CD4-positive, alpha-beta memory T cell (primary cell): ENCODE measurements at places on chromosomes 5 and 9. TPM values are rescaled to one million over a fixed set of nuclear protein-coding genes. Genes with fewer than 3 reads are reported as not detected.

- no peaks in the 10 kb centered on the region for H3K36me3 ChIP-seq
- DNase-seq = no peak
- H3K27me3 ChIP-seq = no peaks in the 10 kb centered on the region
- no peaks in the 10 kb centered on the region for H3K4me1 ChIP-seq
- H3K4me3 ChIP-seq = no peak overlapping the region
- no peak overlapping the region for H3K27ac ChIP-seq
These were observed 13.8 kb upstream of the COL15A1 start for GRCh38 chr9:98929895-98930341.

GRCh38 chr9:130301483-130302286, 36.1 kb downstream of the HMCN2 start:
- H3K4me1 ChIP-seq = no peaks in the 10 kb centered on the region
- H3K36me3 ChIP-seq = no peaks in the 10 kb centered on the region
- H3K27me3 ChIP-seq = peaks cover 3% of the 10 kb centered on the region
- H3K4me3 ChIP-seq = no peak overlapping the region
- no peak for DNase-seq

DNA sequence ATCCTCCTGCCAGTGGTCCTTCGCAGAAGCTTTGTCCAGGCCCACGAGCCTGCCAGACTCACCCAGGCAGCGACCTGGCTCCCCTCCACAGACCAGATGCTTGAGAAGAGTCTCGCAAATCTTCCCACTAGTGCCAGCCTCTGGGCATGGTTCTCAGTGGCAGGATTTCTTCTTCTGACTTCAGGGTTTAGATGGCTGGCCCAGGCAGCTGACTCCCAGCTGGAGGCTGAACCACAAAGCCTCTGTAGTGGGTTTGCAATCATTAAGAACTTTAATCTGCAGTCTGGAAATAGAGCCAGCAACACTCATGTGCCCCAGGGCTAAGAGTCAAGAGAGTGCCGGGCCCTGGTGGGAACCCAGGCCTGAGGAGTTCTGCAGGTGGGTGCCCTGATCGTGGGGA, 90.6 kb upstream of the ICE1 start:
- no peak overlapping the region for H3K27ac ChIP-seq
- DNase-seq = no peak
- no peaks in the 10 kb centered on the region for H3K36me3 ChIP-seq
- H3K4me1 ChIP-seq = no peaks in the 10 kb centered on the region
- H3K27me3 ChIP-seq = no peaks in the 10 kb centered on the region
- H3K4me3 ChIP-seq = no peak overlapping the region

GRCh38 chr9:31243386-31243785, 1141.1 kb upstream of the ACO1 start:
- DNase-seq = no peak
- no peaks in the 10 kb centered on the region for H3K27me3 ChIP-seq
- H3K27ac ChIP-seq = no peak overlapping the region
- H3K4me1 ChIP-seq = no peaks in the 10 kb centered on the region
- no peaks in the 10 kb centered on the region for H3K36me3 ChIP-seq

DNA sequence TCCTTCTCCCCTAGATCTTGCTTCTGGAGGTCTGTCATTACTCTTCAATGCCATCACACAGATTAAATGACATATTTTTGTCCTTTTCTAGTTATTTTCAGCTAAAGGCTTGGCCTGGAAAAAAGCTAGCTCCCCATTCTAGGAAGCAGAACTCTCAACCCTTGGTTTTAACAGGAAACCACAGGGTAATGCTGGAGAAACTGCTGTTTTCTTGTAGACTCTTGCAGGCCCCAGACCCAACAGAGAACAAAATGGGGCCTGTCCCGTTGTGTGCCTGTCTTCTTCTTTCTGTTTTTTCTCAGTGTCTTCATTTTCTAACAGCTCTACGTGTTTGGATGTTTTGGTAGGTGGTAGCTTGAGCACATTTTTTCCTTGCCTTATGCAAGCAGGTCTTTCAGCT, 21.5 kb downstream of the DCANP1 start:
- H3K4me3 ChIP-seq = no peak overlapping the region
- H3K36me3 ChIP-seq = no peaks in the 10 kb centered on the region
- H3K27ac ChIP-seq = no peak overlapping the region
- peaks cover 6% of the 10 kb centered on the region for H3K27me3 ChIP-seq

- no peak for DNase-seq
- no peaks in the 10 kb centered on the region for H3K27me3 ChIP-seq
- peaks cover 11% of the 10 kb centered on the region for H3K4me1 ChIP-seq
- H3K4me3 ChIP-seq = no peak overlapping the region
- H3K27ac ChIP-seq = no peak overlapping the region
- H3K36me3 ChIP-seq = no peaks in the 10 kb centered on the region
These were observed 4.9 kb upstream of the SH3PXD2B start for GRCh38 chr5:172458976-172459782.

DNA sequence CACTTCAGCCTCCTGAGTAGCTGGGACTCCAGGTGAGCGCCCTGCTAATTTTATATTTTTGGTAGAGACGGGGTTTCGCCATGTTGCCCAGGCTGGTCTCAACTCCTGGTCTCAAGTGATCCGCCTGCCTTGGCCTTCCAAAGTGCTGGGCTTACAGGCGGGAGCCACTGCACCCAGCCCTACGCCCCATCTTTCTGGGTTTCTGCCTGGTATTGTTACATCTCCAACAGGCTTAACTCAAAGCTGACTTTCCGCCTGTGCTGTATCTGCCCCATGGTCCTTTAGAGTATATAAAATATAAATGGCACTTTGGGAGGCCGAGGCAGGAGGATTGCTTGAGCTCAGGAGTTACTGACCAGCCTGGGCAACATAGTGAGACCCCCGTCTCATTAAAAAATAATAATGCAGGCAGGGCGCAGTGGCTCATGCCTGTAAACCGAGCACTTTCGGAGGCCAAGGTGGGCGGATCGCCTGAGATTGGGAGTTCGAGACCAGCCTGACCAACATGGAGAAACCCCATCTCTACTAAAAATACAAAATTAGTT, 36.5 kb upstream of the GLDC start:
- peak overlapping the region; percentile 91 for H3K4me3 ChIP-seq
- H3K27ac ChIP-seq = peak overlapping the region; percentile 82
- H3K27me3 ChIP-seq = no peaks in the 10 kb centered on the region
- DNase-seq = no peak
- H3K36me3 ChIP-seq = no peaks in the 10 kb centered on the region
- H3K4me1 ChIP-seq = peaks cover 23% of the 10 kb centered on the region

DNA sequence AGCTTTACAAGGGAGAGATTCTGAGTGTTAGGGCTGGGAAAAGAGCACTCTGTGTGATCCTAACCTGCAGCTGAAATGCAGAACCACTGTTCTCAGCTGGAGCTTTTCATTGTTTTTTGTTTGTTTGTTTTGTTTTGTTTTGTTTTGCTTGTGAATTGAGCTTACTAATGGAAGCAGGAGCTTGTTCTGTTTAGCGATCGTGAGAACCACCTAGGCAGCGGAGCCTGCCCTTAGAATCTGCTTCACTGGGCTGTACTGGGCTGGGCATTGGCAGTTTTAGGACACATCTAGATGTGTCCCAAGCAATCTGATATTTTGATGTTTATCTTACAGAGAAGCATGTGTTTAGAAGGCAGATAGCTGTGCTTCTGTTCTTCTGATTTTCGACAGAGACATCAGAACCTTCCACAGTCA, 14.3 kb downstream of the SYK start:
- no peak overlapping the region for H3K27ac ChIP-seq
- no peak for DNase-seq
- H3K4me1 ChIP-seq = peaks cover 14% of the 10 kb centered on the region
- H3K4me3 ChIP-seq = no peak overlapping the region

DNA sequence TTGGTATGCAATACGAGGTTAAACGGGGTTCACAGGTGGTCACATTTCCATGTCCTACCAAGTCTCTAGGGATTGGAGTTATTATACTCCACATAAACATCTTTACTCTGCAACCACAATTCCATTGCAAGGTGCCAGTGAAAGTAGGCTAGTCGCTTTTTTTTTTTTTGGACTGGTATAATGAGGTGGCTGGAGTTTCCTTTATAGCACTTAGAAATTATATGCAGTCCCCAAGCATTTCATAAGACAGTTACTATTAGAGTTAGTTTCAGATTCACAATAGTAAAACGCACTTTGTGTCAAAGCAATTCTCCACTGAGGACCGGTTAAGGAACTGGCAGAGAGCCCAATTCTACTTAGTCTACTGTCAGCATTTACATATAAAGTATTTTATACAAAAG, 1.4 kb downstream of the MEF2C start:
- H3K4me3 ChIP-seq = no peak overlapping the region
- H3K36me3 ChIP-seq = no peaks in the 10 kb centered on the region
- peaks cover 22% of the 10 kb centered on the region for H3K4me1 ChIP-seq
- H3K27ac ChIP-seq = no peak overlapping the region
- H3K27me3 ChIP-seq = peaks cover 5% of the 10 kb centered on the region
- DNase-seq = no peak

- no peaks in the 10 kb centered on the region for H3K36me3 ChIP-seq
- no peaks in the 10 kb centered on the region for H3K4me1 ChIP-seq
- H3K4me3 ChIP-seq = no peak overlapping the region
- H3K27ac ChIP-seq = no peak overlapping the region
These were observed 199.4 kb downstream of the ARRDC3 start for GRCh38 chr5:91183743-91184142.

DNA sequence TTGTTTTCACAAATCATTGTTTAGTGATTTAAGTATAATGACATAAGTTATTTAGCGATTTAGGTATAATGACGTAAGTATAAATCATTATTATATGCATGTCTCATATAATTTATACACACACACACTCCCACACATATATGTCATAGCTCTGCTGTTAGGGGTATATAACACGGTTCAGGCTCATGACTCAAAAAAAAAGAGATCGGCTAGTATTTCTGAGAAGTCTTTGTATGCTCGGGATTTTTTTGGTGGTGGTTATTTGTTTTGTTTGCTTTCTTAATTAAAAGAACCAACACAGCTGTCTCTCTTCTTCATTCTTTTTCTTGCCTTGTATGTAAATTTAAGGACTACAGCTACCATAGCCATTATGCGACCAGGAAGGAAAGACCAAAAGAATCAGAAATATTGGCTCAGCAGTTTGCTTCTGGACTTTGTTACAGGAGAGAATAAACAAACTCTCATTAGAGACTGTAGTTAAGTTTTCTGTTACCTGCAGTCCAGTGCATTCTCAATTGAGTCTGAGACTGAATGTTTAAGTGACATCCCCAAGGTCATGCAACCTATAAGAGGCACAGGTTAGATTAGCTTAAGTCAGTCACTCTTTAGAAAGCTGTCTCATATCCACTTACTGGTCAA, 83.2 kb upstream of the NREP start:
- H3K4me1 ChIP-seq = no peaks in the 10 kb centered on the region
- no peak for DNase-seq
- H3K27me3 ChIP-seq = no peaks in the 10 kb centered on the region
- H3K4me3 ChIP-seq = no peak overlapping the region
- H3K36me3 ChIP-seq = no peaks in the 10 kb centered on the region
- H3K27ac ChIP-seq = no peak overlapping the region

DNA sequence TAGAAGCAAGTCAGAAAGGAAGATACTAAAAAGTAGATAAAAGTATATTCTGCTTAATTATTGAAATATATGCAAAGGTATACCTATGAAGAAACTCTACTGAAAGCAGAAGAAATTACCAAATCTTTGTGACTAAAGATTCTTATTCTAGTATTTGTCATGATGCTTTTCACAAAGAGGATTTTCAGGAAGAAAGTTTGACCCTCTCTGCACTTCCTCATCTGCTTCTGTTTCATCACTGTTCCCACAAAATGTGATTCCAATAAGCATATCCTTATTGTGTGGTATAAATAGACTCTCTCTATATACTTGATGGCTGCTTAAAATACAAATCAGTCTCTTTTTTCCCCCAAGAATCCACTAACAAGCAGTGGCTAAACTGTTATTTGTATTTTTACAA, 2139.6 kb upstream of the ACO1 start:
- H3K27ac ChIP-seq = no peak overlapping the region
- no peaks in the 10 kb centered on the region for H3K4me1 ChIP-seq
- no peak overlapping the region for H3K4me3 ChIP-seq
- DNase-seq = no peak
- H3K27me3 ChIP-seq = no peaks in the 10 kb centered on the region

- no peak overlapping the region for H3K4me3 ChIP-seq
- H3K36me3 ChIP-seq = no peaks in the 10 kb centered on the region
- no peak overlapping the region for H3K27ac ChIP-seq
- H3K27me3 ChIP-seq = no peaks in the 10 kb centered on the region
These were observed 334.1 kb upstream of the CD180 start for GRCh38 chr5:67530609-67531255.

DNA sequence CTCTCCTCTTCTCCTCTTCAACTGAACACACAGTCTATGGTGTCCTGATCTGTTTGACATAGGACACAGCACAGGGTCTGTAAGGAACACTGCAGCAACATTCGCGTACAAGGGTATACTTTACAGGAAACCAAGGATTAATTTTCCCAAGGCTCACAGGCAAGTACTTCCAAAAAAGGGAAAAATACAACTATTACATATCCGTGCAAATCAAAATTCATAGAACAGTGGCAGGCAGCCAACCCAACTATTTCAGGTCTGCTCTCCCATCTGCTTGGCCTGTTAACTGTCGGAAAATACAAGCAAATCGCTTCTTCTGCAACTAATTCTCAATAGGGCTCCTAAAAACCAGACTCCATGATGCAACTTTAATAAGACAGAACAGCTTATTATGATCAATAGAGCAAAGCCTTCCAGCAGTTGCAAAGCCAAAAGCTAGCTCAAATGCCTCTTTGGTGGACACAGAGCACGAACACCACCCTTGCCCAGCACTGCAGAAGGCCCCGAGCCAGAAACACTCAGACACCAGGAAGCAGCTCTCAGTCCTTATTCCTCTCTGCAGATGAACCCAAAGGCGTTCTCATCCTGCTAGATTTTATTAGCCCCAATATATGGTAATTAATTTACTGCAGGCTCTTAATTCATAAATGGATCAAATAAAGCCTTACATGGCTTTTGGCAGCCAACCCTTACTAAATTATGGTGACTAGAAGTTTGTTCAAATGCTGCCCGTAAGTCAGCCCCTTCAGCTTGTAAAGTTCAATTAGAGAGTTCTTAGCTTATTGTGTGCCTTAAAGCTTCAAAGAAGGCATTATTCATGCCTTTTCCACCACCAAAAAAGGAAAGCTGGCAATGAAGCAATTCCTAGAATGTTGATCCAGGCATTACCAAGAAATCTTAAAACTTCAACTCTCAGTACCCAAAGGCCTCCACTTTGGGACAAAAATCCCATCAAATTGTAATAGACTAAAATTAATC, 68.8 kb downstream of the ZNF608 start:
- no peak for DNase-seq
- H3K4me3 ChIP-seq = no peak overlapping the region
- H3K36me3 ChIP-seq = no peaks in the 10 kb centered on the region

DNA sequence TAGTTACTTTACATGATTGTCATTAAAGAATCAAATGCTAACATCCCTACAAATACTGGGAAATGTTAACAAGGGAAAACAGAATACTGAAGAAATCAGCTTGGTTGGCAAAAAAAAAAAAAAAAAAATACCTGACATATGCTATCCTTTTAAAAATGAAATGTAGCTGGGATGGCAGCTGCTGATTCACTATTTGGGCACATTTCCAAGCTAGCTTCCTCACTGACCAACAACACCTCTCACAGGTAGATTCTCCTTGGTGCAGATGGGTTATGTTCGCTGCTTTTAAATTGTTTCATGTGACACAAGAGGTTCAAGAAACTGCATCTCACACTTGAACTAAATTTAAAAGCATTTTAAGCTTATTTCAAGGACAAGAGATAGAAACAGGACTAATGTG, 6.1 kb upstream of the PRUNE2 start:
- peaks cover 9% of the 10 kb centered on the region for H3K27me3 ChIP-seq
- H3K4me3 ChIP-seq = no peak overlapping the region
- no peaks in the 10 kb centered on the region for H3K4me1 ChIP-seq
- H3K27ac ChIP-seq = no peak overlapping the region
- no peak for DNase-seq

The ARHGEF28 gene
- not detected for total RNA-seq

The SLC38A9 gene
- 28.0 TPM for total RNA-seq

The ST8SIA4 gene
- total RNA-seq = 28.7 TPM

The MELK gene
- 0.38 TPM for total RNA-seq

The TRIM52 gene
- total RNA-seq = 76.8 TPM

The CCNJL gene
- not detected for total RNA-seq

The ADRB2 gene
- 5.6 TPM for total RNA-seq

The TLE1 gene
- 0.89 TPM for total RNA-seq
